ENCODE measurements at places on chromosomes 5 and 9. TPM values are rescaled to one million over a fixed set of nuclear protein-coding genes. Genes with fewer than 3 reads are reported as not detected.

DNA sequence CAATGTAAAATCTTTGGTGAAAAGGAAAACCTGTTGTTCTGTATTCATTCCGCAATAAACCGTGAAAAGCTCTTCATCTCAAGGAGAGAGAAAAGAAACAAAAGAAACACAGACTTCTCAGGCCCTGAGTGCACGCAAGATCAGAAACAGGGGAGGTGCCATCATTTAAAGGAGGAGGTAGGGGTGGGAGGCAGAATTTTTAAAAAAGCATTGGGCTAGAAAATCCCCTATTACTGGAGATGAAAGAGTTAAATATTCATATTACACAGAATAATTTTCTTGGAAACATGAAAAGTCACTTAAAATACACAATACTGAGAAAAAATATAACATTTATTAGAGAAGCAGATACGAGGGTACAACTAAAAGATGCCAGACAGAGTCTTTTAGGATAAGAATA lies 56.3 kb downstream of the USP20 start:
- no peaks in the 10 kb centered on the region for H3K36me3 ChIP-seq
- H3K27ac ChIP-seq = no peak overlapping the region
- H3K4me3 ChIP-seq = no peak overlapping the region

- no peaks in the 10 kb centered on the region for H3K36me3 ChIP-seq
- DNase-seq = no peak
- no peak overlapping the region for H3K27ac ChIP-seq
- H3K4me3 ChIP-seq = no peak overlapping the region
- no peaks in the 10 kb centered on the region for H3K4me1 ChIP-seq
- H3K27me3 ChIP-seq = no peaks in the 10 kb centered on the region
Observed at GRCh38 chr5:178483620-178484019, 106.6 kb downstream of the COL23A1 start.

- no peak overlapping the region for H3K4me3 ChIP-seq
- no peaks in the 10 kb centered on the region for H3K27me3 ChIP-seq
- DNase-seq = no peak
Observed at GRCh38 chr9:127788337-127789011, 2.6 kb downstream of the CDK9 start.

- no peaks in the 10 kb centered on the region for H3K36me3 ChIP-seq
- no peak for DNase-seq
- no peak overlapping the region for H3K4me3 ChIP-seq
- no peak overlapping the region for H3K27ac ChIP-seq
- H3K27me3 ChIP-seq = no peaks in the 10 kb centered on the region
Observed at GRCh38 chr9:90240541-90240940, 402.1 kb downstream of the DIRAS2 start.

The STPG3 gene
- not detected for total RNA-seq

The DMGDH gene
- 5.2 TPM for total RNA-seq

Data from aorta (tissue), 5 donors.